Immature natural killer cell (primary cell): ENCODE measurements at places on chromosomes 5 and 9. TPM values are rescaled to one million over a fixed set of nuclear protein-coding genes. Genes with fewer than 3 reads are reported as not detected.
A peak's percentile ranks its signal among the peaks of the same experiment; 100 is the strongest.

DNA sequence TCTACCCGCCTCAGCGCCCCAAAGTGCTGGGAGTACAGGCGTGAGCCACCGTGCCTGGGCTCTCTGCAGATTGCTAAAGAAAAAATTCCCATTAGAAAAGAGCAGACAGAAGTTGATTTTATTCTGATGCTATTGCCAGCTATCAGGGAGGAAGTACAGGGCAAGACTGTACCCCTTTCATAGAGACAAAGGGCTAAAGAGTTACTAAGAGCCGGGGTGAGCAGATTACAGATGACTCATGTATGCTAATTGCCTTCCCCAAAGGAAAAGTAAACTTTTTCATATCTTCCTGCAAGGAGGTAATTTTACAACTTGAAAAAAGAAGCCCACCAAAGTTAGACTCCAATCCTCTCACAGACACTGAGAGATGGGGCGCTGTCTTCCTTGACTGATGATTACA lies 42.3 kb upstream of the MCTP1 start:
- no peak for DNase-seq
- no peaks in the 10 kb centered on the region for H3K4me1 ChIP-seq
- no peaks in the 10 kb centered on the region for H3K36me3 ChIP-seq
- H3K27me3 ChIP-seq, result peaks cover 3% of the 10 kb centered on the region

DNA sequence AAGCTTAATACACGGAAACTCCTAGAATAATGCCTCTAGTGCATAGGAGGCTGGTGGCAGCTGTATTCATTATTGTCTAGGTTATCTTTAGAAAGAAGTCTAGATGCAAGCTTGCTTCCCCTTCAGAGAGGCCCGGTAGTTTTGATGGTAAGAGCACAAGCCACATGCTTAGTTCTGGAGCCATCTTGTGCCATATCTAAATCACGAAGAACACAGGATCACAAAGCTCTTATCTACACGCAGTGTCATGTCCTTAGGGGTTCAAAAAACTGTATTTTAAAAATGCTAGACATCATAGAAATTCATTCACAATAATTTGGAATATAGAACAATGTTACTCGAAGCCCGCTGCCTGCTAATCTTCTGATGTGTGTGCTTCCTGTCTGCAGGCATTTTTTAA lies 6.2 kb downstream of the CACFD1 start:
- H3K36me3 ChIP-seq, result no peaks in the 10 kb centered on the region
- H3K4me1 ChIP-seq, result peaks cover under 1% of the 10 kb centered on the region
- H3K27ac ChIP-seq, result no peak overlapping the region
- no peak overlapping the region for H3K4me3 ChIP-seq
- no peaks in the 10 kb centered on the region for H3K27me3 ChIP-seq

DNA sequence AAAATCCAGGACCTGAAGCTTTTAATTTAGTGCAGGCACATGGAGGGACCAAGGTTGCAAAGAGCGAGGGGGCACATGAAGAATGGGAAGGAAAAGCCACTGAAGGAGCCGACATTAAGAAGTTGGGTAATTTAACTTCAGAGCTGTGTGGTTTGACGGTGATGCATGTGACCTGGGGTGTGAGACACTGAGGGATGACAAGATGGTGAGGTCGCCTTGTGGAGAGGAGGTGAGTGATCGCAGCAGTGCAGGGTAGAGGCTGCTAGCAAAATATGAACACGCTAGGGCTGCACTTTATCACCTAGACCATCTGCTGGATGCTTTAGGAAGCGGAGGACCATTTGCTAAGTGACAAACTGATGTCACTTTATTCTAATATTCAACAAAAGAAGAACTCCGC lies 339.0 kb upstream of the KIF2A start:
- no peak overlapping the region for H3K27ac ChIP-seq
- H3K4me3 ChIP-seq, result no peak overlapping the region

DNA sequence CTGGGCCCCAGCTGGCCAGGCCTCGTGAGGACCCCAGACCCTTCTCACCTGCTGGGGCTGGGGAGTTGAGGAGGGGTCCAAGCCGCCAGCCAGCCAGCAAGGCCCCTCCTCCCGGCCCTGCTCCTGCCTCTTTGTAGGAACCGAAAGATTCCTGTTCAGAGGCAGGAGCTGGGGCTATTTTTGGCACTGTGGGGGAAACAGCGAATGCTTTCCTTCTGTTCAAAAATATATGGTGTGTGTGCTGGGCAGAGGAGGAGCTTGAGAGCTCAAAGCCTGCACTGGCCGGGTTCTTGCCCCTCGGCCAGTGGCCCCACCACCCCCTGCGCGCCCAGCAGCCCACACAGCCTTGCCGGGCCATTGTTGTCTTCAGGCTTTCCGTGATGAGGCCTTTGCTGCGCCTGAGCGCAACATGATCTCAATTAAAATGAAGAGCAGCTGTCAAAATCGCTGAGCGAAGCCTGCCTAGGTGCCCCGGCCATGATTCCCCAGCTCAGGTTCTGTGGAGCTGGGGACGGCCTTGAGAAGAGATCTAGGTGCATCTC lies 13.4 kb downstream of the NCS1 start:
- no peak overlapping the region for H3K27ac ChIP-seq
- H3K36me3 ChIP-seq, result no peaks in the 10 kb centered on the region
- no peaks in the 10 kb centered on the region for H3K27me3 ChIP-seq
- H3K4me1 ChIP-seq, result no peaks in the 10 kb centered on the region
- no peak overlapping the region for H3K4me3 ChIP-seq

- no peak overlapping the region for H3K4me3 ChIP-seq
- H3K27ac ChIP-seq, result no peak overlapping the region
- H3K4me1 ChIP-seq, result no peaks in the 10 kb centered on the region
- DNase-seq, result no peak
These were observed 634.8 kb upstream of the FAM174A start for GRCh38 chr5:99900302-99900852.

- H3K36me3 ChIP-seq, result peaks cover 27% of the 10 kb centered on the region
- DNase-seq, result no peak
- peaks cover 6% of the 10 kb centered on the region for H3K4me1 ChIP-seq
- H3K4me3 ChIP-seq, result no peak overlapping the region
- H3K27me3 ChIP-seq, result peaks cover 5% of the 10 kb centered on the region
These were observed 33.4 kb downstream of the CREBRF start for GRCh38 chr5:173089581-173089980.

GRCh38 chr9:68704498-68704813 lies 584 bp upstream of the PIP5K1B start:
- no peak overlapping the region for H3K4me3 ChIP-seq
- H3K4me1 ChIP-seq, result peaks cover 17% of the 10 kb centered on the region
- H3K27ac ChIP-seq, result no peak overlapping the region
- H3K27me3 ChIP-seq, result peaks cover 24% of the 10 kb centered on the region
- no peaks in the 10 kb centered on the region for H3K36me3 ChIP-seq

DNA sequence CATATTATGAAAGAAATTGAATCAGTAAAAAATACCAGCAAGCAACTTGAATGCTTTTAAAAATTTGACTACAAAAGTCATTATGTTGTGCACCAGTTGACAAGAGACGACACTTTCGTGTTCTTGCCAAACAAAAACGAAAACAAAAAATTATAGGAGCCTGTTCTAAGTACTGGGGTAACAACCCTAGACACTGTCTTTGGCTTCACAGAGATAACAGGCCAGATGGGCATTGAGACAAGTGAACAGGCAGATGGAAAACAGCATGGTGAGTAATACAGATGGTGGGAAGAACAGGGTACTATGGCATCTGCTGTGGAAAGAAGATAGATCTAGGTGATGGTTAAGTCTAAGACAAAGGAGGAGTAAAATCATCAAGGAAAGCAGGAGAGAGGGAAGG lies 99.0 kb downstream of the CDH12 start:
- H3K36me3 ChIP-seq, result no peaks in the 10 kb centered on the region
- no peak overlapping the region for H3K27ac ChIP-seq
- no peaks in the 10 kb centered on the region for H3K27me3 ChIP-seq
- no peak overlapping the region for H3K4me3 ChIP-seq
- DNase-seq, result no peak

DNA sequence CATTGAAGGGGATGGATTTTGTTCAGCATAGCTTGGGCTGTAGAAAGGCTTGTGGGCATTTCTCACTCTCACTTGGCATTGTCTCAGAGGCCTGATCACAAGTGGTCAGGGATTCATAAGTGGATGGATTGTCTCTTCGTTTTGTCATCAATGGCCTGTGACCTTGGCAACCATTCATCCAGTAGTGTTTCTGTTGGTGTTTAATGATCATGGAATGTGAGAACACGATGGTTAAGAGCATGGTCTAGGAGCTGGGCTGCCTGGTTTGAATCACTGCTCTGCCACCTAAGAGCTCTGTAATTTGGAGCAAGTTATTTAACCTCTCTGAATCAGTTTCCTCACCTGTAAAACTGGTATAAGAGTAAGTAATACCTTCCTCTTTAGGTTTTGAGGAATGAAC lies 430.1 kb upstream of the MEF2C start:
- H3K4me3 ChIP-seq, result no peak overlapping the region
- no peak overlapping the region for H3K27ac ChIP-seq
- no peak for DNase-seq
- H3K36me3 ChIP-seq, result no peaks in the 10 kb centered on the region

DNA sequence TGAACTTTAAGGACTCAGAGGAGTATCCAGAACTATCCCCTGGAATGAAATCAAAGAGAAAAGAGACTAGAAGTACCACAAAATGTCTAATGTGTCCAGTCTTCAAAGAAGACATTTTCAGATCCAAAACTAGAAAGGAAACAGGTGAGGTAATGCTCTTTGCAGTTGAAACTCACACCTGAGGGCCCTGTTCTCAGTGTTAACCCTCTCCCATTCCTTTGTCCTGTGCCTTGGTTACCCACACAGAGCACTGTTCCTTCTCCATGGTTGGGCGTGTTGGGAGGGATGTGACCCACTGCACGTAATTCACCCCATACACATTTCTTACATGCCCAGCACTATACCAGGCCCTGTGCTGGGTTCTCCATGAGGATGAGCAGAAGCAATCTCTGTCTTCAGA lies 21.3 kb downstream of the MSANTD3 start:
- peaks cover 32% of the 10 kb centered on the region for H3K4me1 ChIP-seq
- H3K36me3 ChIP-seq, result peaks cover 25% of the 10 kb centered on the region
- H3K27ac ChIP-seq, result no peak overlapping the region
- H3K4me3 ChIP-seq, result no peak overlapping the region
- no peak for DNase-seq

DNA sequence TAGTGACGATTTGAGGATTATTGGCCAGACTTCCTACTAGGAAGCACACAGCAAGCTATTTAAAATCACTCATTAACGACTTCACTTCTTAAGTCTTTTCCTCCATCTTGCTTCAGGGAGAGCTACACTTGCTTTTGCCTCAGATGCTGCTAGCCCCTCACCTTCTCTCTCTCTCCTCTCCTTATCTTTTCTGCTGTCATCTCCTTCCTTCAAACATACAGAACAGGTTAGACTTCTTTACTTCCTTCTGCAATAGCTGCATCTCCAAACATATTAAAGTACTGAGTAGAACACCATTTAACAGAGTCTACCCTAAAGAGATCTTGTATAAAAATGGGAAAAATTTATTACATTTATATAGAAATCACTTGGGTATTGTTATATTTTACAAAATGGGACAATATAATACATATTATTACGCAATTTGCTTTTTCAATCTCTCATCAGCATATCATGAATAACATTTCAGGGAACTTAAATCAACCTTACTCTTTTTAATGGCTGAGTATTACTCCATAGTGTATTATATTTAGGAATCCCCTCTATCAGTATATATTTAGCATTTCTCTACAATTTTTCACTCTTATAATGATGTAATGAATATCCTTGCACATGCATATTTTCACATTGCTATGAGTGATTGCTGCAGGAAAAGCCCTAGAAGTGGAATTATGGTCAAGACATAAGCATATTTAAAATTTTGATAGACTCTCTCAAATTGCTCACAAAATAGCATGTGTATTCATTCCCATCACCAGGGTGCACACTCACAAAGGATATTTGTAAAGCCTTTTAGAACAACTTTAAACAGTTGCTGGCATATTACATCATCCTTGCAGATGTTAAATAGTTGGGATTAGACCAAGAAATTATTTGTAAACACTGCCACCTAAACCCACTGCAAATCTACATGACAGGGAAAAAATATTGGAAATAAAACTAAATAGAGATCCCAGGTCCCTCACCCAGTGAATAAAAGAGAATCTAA lies 164.5 kb upstream of the NFIB start:
- no peaks in the 10 kb centered on the region for H3K4me1 ChIP-seq
- H3K36me3 ChIP-seq, result no peaks in the 10 kb centered on the region
- DNase-seq, result no peak
- H3K4me3 ChIP-seq, result no peak overlapping the region
- H3K27ac ChIP-seq, result no peak overlapping the region
- peaks cover 2% of the 10 kb centered on the region for H3K27me3 ChIP-seq

GRCh38 chr5:157476702-157477408 lies 16.8 kb downstream of the NIPAL4 start:
- no peaks in the 10 kb centered on the region for H3K4me1 ChIP-seq
- H3K27ac ChIP-seq, result no peak overlapping the region
- no peaks in the 10 kb centered on the region for H3K36me3 ChIP-seq
- H3K27me3 ChIP-seq, result no peaks in the 10 kb centered on the region
- peak; percentile 29 for DNase-seq

DNA sequence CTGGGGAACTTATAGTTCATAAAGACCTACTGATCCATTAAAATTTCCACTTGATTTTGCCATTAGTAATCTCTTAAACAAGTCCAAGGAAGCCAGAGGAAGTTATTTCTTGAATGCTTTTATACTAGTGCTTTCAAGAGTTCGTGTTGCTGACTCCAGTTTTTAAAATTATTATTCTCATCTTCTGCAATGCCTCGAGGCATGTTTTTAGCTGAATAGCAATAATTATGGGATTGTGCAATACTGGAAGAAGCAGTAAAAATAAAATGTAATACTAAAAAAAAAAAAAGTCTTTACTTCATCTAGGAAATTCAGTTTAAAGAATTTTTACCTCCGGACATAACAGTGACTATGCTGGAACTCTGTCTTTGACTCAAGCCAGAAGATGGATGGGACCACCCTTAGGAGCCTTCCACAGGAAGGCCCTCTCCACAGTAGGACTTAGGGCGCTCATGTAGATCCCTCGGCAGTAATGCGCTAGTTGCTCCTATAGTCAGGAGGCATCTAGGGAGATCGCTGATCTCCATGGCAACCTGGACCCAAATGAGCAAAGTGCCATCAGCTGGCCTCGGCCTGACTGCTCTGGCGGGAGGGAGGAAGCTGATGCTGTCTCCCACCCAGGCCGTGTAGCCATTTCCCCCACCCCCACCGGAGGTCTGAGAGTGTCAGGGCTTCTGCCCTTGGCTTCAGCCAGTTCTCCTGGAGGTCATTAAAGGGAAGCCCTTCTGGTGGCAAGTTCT lies 56.7 kb downstream of the DAPK1 start:
- H3K4me1 ChIP-seq, result no peaks in the 10 kb centered on the region
- peaks cover 4% of the 10 kb centered on the region for H3K27me3 ChIP-seq
- H3K27ac ChIP-seq, result no peak overlapping the region
- no peak for DNase-seq

GRCh38 chr5:140340605-140341121 lies 5.7 kb downstream of the HBEGF start:
- DNase-seq, result no peak
- no peaks in the 10 kb centered on the region for H3K36me3 ChIP-seq
- no peak overlapping the region for H3K4me3 ChIP-seq
- peaks cover 32% of the 10 kb centered on the region for H3K4me1 ChIP-seq
- H3K27ac ChIP-seq, result no peak overlapping the region

GRCh38 chr5:15807871-15808270 lies 307.9 kb downstream of the FBXL7 start:
- no peak overlapping the region for H3K27ac ChIP-seq
- no peak for DNase-seq
- no peaks in the 10 kb centered on the region for H3K27me3 ChIP-seq
- H3K36me3 ChIP-seq, result no peaks in the 10 kb centered on the region

- H3K36me3 ChIP-seq, result no peaks in the 10 kb centered on the region
- no peaks in the 10 kb centered on the region for H3K4me1 ChIP-seq
- H3K27me3 ChIP-seq, result no peaks in the 10 kb centered on the region
These were observed 26.8 kb downstream of the LURAP1L start for GRCh38 chr9:12801663-12802062.

HTR1A gene
- not detected for polyA plus RNA-seq

EIF4E1B gene
- polyA plus RNA-seq, result not detected

PRR7 gene
- 9.6 TPM for polyA plus RNA-seq

OR1Q1 gene
- polyA plus RNA-seq, result not detected

MRPL50 gene
- 6.8 TPM for polyA plus RNA-seq

NPDC1 gene
- polyA plus RNA-seq, result 1.4 TPM

CTXN3 gene
- not detected for polyA plus RNA-seq
